ENCODE measurements at places on chromosomes 6 and 20.

DNA sequence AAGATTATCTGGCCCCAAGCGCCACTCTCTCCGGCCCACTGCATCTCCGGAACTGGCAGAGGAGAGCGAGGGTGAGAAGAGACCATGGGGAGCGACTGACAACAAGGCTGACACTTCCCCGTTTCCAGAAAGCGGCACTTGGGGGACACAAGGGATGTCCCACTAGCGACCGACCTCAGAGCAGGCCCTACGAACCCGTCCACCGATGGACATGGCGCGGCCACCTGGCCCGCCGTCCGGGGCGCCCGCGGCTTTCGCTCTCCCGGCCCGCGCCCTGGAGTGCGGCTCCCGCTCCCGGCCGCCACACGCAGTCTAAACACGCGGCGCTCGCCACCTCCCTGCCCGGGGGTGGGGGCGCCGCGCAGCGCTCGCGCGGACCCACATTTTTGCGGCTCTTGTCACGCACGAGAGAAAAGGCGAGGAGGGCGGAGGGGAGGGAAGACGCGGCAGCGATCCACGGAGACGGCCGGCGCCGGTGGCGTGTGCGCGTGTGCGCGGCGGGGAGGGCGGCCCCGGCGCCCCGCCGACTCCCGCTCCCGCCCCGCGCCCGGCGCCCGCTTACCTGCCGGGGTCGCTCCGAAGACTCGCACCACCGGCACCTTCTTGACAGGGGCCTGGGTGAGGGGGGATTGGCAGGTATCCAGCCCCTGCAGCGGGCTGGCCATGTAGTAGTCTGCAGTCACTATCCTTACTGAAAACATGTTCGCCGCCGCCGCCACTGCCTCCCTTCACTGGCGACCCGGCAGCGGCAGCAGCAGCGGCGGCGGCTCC lies 645 bp downstream of the REV3L start:
- peak; percentile 34 for DNase-seq

- DNase-seq: no peak
Observed at GRCh38 chr6:88376197-88376596, 210.1 kb upstream of the CNR1 start.

DNA sequence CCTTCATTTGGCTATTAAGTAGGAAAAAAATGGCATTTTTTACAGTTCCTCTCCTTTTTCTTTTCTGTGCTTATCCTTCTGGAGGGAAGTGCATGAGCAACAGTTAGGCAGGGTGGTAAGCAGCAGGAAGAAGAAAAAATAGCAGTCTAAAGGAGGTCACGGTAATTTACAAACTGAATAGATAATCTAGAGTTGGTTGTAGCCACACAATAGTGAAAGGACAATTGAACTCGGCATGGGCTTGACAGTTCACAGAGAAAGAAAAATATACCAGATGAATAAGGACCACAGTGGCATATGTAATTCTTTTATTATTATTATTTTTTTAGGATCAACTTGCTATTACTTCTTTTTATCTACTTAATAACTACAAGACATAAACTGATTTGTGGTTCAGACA lies 358.6 kb downstream of the BTBD9 start:
- DNase-seq: no peak

- DNase-seq: no peak
Observed at GRCh38 chr6:40410821-40411220, 176.3 kb downstream of the LRFN2 start.

GRCh38 chr6:14630016-14630415 lies 512.4 kb downstream of the CD83 start:
- no peak for DNase-seq

GRCh38 chr20:48661575-48662455 lies 166.0 kb downstream of the PREX1 start:
- DNase-seq: no peak

GRCh38 chr6:109002051-109002697 lies 92.5 kb downstream of the SESN1 start:
- DNase-seq: no peak

DNA sequence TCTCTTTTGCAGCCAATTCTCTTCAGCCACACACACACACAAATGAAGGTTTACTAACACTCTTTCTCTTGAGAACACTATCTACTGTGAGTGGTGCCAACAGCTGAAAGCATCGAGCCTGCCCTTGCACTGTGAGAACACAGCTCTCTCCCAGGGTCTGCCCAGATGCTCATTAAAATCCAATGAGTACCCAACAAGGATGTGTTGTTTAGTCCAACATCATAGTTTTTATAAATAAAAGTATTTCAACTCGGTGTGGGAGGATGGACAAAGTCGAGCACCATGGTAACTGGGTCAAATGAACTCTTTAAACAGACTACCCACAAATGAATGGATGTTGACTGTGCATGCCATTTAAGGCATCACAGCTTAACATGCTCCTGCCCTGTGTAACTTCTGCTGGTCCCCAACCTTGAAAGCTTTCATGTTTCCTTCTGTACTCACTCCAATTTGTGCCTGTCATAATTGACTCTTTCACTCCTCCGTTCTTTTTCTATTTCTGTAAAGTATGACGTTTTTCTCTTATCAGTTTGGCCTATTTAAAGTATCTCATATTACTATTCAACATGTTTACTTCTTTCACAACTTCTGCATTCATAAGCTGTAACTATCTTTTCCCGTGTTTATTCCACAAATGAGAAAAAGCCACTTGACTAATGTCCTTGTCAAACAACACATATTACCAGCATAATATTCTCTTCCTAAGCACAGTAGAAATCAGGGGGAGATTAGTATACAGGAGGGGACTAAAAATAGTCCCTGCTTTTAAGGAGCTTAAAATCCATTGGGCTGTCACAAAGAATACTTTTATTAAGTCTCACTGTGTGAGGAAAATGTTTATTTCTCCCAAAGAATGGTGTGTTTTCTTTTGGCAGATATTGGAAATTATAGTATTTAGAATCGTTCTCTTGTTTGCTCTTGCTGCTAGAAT lies 215.4 kb downstream of the RFPL4B start:
- no peak for DNase-seq

DNA sequence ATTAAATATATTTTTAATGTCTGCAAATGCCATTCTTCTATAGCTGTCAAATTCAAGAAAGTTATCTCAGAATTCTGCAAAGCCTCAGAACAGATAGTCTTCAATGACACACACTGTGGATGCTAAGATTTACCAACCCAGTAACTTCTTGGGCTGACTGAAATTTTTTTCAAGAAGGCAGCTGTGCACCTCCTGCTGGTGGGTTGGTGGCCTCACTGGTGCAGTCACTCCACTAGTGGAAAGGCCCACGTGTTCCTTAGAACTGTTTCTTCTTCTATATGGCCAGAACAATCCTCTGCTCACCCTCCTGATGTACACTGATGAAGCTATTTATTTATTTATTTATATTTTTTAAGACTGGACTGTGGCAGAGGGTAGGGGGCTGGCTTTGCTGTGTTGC lies 28.1 kb upstream of the MTCL3 start:
- DNase-seq: no peak

DNA sequence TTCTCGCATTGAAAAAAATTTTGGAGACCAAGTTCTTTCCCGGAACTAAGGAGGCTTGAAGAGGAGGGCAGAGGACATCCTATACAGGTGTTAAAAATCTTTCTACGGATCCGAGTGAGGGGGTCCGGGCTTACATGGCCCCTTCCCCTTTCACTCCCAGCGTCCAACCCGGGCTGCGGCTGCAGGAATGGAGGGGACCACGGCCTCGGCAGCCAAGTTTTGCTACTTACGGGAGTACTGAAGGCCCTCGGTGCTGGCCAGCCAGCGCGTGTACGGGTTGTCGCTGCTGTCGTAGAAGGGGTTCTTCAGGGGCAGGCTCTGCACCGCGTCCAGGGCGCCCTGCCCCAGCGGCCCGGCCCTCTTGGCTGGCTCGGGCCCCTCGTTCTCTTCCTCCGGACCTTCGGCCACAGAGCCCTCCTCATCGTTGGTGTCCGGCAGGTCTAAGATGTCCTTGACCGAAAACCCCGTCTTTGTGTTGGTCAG lies 642 bp downstream of the NKX2-2 start:
- no peak for DNase-seq

- DNase-seq: peak; percentile 25
Observed at GRCh38 chr20:59042151-59042795, at the start of gene PRELID3B. PRELID3B (minus strand) TSS chr20:59042786; CDS start chr20:59042730, 56 bp downstream.
